G401 (cell line): ENCODE measurements at places on chromosomes 13 and 19.

DNA sequence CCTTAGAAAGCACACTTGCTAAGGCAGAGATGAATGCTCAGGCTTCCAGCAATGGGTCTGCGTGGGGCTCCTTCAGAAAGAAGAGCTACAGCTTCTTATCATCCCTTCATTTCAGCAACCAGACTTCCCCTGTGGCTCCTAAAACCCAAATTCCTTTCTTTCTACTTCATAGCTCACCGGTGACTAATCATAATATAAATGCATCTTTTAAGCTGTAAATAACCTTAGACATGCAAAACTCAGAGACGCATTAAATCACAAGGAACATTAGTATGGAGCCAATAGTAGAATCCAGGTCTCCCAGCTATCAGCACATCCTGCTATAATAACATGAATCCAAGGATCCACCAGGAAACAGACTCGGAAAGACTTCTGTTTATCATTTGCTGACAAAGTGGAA, 375.6 kb downstream of the COG6 start:
- DNase-seq = no peak

DNA sequence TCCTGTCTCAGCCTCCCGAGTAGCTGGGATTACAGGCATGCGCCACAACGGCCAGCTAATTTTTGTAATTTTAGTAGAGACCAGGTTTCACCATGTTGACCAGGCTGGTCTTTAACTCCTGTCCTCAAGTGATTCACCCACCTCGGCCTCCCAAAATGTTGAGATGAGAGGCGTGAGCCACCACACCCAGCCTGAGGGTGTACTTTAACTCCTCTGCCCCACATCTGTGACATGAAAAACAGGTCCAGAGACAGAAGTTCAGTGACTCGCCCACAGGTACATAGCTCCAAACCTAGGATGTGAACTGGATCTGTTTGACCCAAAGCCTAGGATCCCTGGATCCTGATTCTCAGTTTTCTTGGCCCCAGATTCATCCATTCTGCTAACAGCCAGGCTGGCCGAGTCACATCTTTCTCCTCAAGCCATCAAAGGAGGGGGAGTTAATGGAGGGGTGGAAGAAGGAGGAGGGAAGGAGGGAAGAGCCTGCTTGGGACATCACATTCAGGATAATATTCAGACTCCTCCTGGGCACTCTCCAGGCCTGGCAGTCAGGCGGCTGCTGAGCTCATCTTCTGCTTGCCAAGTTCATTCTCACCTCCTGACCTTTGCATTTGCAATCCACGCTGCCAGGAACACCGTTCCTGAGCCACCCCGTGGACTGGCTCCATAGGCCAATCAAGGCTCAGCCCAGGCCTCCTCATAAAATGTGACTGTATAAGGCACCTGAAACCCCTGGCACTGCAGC, 3.1 kb downstream of the SPC24 start:
- no peak for DNase-seq

- DNase-seq = no peak
Measured at GRCh38 chr19:19402656-19403372, 2.7 kb upstream of the GATAD2A start.

DNA sequence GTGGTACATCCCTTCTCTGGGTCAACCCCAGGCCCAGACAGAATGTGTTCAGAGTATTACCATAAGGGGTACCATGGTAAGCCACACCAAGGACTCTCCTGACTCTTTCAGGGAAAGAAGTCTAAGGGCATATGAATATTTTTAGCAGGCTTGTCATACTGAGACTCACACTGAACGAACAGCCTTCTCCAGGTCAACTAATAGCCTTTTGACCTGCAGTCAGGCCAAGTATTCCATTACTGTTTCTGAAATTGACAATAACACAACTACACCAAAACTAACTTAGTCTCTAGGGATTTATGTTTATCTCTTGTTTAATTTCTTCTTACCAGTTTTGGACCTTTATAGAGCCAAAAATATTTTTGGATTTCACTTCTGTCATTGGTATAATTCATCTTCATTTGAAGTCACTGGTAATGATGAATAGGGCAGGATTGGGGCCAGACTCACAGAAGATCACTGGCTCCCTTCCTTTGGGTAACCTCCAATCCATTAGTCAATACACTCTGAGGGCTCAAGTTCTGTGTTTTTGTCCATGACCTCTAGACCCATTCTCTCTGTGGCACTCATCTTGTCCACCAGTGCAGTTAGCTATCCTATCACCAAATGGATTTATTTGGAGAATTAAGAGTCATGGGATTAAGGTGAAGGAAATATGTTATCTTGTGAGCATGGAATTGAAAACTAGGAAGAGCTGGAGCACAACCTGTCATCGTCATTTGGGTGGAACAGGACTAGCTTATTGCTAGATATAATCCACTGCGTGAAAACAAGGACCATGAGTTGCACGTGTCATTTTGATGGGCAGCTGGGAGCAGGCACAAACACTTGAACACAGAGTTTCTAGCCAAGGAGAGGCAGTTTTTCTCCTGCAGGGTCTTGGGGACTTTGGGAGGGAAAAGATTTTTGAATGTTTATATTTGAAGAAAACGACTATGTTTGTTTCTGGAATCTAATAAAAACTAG, 313.3 kb downstream of the DCLK1 start:
- no peak for DNase-seq

- no peak for DNase-seq
Measured at GRCh38 chr13:96851856-96852445, 142.3 kb downstream of the OXGR1 start.

DNA sequence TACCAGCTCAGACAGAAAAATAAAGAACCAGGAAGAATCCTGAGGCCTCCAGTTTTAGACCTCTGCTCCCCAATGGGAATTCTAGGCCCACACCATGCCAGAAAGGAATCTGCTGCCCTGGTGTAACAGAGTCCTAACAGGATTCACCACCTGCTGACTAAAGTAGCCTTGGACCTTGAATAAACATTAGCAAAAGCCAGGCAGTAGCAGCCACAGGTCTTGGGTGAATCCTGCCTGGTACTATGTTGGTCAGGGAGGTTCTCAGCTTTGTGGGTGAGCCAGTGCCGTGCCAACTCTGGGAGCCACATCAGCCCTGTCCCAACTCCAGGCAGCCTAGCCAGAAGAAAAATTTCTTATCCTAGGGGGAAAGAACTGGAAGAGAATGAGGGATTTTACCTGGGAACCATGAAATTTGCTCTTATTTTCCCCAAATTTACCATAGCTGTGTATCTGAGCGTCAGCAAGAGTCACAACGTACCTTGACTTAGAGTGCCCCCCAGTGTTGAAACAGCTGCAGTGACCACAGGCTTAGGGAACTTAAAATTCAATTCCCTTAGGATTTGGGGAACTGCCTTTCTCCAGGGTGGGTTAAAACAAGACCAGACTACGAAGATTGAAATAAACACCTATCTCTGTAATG, 1895.6 kb upstream of the PRR20A start:
- no peak for DNase-seq

GRCh38 chr13:27636589-27637288, 15.0 kb downstream of the POLR1D start:
- DNase-seq = peak; percentile 32

DNA sequence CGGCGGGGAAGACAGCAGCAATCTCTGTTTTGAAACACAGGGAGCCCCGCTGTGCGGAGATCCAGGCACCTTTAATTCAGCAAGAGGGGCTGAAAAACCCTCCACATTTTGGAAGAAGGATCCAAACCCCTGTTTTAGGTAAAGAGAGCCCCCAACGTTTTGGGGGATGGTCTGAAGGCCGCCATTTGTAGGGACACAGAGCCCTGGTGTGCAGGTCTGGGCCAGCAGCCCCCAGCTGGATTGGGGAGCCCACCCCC, 3.5 kb upstream of the HOOK2 start:
- no peak for DNase-seq
